Brain (organoid and tissue), 16 donors: ENCODE measurements at places on chromosomes 5 and 9. TPM values are rescaled to one million over a fixed set of nuclear protein-coding genes. Genes with fewer than 3 reads are reported as not detected.
A peak's percentile ranks its signal among the peaks of the same experiment; 100 is the strongest.

DNA sequence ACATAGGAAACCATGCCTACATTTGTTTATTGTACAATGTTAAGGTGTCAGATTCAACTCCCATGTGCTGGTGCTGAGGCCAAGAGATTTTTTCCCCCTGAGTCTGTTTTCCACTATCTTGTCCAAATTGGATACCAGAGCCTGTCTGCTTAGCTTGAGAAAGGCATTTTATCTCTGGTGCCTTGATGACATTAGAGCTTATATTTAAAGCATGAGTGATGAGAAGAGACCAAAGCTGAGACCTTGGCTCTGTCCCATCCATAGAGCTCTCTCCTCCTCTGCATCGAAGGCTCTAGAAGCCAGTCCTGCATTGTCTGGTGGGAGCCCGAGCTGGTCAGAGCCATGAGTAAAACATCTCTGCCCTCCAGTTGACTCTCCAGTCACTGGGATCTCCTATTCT lies 10.4 kb upstream of the PPP2CA start:
- no peak for DNase-seq

DNA sequence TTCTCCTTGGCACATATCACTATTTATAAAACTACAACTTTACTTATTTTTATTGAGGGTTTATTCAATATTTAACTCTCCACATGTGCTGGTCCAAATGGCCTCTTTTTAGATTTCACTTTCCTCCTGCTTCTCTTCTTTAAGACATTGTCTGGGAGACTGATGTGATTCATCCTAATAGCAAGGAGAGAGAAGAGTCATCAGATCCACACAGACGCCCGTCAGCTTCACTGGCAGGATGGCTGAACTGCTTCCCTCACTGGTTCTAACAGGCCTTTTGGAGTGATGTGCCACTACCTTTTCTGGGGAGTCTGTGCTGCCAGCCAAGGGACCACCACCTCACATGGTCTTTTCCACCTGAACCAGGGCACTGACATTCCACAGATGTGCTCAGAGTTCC lies 16.5 kb upstream of the ROR2 start:
- no peak for DNase-seq

DNA sequence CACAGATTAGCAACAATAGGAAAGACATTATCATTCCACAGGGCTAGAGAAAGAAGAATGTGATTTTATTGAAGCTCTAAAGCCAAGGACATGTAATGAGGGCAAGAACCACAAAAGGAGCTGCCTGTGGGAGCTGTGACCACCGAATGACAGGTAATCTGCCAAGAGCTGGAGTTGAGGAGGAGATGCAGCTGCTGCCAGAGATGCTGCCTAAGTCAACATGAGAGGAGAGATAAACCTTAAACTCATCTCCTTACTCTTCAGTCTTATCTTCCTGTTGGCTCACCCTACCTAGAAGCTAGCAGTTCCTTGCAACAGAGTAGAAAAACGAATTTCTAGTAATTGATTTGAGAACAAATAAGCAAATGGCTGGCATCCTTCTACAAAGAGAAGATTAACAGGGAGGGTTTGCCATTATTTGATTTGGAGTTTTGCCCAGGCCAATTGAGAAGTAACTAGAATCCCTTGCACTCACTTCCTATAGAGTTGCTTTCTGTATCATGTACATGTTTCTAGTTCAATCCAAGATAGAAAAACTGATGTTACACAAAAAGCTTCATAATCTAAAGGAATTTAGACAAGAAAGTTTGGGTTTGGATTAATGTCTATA lies 539.2 kb downstream of the TLE1 start:
- no peak for DNase-seq

GRCh38 chr9:128321879-128322403 lies 306 bp downstream of the TRUB2 start:
- DNase-seq = no peak

DNA sequence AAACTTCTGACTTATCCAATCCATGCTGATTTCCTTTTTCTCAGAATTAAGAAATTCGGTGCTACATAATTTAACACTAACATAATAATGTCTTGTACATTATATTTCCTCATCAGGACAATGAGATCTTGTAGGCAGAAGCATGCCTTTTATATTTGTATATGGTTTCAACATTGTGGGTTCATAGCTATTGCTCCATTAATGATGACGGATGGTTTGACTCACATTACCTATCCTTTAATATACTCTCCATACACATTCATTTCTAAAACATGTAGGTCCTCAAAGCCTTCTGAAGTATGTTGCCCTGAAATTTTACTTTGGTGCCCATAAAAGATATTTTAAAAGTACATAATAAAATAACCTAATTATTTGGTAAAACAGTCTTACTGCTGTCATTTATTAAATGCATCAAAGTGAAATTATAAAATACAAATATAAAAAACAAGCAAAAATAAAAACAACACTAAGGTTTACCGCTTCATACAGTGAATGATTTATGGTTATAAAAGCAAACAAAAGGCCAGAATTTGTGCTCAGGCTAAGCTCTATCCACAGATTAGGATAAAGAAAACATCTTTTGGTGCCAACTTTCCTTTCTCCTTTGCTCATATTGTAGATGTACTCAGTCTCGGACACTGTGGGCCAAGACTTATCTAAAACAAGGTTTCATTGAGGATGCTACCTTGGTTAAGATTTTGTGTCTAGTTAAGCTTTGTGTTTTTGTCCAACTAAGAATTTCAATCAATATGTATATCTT lies 61.2 kb upstream of the GCNT4 start:
- DNase-seq = no peak

DNA sequence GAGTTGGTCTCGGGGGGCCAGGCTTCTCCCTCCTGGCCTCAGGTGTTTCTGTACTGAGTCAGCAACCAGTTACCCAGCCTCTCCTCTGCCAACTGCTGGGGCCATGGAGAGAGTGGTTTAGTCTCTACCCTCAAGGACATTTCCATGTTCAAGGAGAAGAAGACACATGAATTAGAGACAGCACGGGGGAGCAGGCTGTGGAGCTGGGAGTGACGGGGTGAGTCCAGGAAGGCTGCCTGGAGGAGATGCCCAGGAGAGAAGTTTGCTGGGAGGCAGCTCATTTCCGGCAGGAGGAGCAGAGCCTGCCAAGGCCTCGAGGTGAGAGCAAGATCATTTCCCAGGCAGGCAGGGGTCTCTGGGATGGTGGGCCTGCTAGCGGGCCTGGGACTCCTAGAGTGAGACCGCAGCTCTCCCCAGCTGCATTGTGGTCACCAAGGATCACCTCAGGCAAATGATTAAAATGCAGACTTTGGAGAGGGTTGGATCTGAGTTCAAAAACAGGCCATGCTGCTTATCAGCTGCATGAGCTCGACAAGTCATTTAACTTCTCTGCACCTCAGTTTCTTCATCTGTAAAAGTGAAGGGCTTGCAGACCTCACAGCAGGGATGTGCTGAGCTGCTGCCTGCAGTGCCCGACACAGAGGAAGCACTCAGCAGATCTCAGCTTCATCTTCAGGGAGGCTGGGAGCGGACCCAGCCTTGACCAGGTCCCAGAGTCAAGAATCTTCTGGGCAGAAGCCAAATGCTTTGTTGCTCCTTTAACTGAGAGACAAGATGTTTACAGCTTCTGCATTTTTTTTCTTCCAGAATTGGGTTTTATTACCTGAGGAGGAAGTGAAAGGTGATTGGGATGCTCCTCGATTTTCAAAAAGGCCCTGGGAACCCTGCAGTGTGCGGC lies 35.2 kb downstream of the NEK6 start:
- DNase-seq = no peak

DNA sequence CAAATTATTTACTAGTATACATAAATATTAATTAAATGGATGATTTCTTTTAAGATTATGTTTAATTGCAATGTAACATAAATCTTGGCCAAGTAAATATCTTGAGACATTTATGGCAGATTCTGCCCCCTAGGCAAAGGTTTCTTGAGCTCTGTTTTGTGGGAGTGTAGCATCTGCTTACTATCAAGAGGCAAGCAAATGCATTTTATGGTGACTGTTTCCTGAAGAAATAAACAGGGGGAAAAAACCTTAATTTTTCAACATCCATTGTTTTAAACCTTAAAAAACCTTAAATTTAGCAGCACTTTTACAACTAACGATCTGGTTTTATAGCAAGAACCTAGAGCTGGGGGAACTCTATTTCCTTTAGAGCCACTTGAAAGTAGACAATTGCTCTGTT lies 25.7 kb upstream of the FREM1 start:
- no peak for DNase-seq

DNA sequence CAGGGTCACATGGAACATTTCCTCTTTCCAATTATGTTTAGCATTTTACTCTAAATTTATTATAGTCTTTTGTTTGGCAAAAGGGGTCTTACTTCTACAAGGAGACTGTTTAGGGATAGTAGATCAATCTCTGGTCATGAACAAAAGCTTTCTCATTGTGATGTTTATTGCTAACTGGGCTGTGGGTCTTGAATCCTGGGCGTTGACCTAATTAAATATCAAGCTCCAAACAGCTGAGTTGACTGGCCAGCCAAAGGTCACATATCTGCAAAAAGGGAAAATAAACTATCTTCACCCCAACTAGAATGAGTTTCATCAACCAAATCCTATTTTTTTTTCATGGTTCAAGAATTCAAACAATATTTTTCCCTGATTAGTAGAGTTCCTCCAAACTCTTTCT lies 245.4 kb upstream of the TUT7 start:
- no peak for DNase-seq

GRCh38 chr9:116750510-116750909 lies 63.4 kb downstream of the TRIM32 start:
- DNase-seq = no peak

DNA sequence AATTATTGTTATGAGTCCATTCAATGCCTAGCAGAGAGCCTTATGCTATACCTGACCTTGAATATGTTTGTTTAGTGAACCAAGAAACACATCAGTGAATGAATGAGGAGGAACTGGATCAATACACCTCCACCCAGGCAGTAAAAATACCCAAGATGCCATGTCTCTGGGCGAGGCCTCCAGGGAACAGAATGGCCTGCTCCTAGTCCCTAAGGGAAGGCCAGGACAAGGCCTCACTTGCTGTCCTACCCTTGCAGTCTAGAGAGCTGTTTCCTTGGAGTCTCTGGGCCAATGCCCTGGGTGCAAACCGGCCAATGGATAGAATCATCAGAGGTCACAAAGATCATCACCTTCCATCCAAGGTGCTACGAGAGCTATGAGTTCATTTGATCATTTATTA lies 26.1 kb downstream of the TNIP1 start:
- DNase-seq = no peak

DNA sequence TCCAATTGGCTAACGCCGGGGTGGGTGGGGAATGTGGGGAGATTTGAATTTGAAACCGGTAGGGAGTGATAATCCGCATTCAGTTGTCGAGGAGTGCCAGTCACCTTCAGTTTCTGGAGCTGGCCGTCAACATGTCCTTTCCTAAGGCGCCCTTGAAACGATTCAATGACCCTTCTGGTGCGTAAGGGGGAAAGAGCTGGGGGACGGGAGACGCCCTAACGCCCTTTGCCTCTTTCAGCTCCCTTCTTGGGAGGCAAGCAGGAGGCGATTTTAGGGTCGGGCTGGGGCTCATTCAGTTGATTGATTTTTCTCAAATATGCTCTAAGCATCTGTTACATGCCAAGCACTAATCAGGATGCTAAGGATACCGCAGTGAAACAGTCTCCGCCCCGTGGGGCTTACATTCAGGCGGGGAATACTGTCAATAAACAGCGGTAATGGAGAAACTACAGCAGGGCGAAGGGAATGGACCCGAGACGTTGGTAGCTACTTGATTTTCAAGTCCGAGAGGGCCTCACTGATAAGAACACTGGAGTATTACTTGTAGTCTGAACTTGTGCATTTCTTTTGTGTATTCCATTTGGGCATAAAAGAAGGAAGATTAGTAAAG lies at the start of gene HMMR:
TSS of gene HMMR (plus strand) at position 71 of the 610 bp plus-strand sequence. CDS start at position 132, 61 bp downstream.
- DNase-seq = peak; percentile 51

- DNase-seq = no peak
Observed at GRCh38 chr5:151628112-151628823, 37.1 kb upstream of the FAT2 start.

DNA sequence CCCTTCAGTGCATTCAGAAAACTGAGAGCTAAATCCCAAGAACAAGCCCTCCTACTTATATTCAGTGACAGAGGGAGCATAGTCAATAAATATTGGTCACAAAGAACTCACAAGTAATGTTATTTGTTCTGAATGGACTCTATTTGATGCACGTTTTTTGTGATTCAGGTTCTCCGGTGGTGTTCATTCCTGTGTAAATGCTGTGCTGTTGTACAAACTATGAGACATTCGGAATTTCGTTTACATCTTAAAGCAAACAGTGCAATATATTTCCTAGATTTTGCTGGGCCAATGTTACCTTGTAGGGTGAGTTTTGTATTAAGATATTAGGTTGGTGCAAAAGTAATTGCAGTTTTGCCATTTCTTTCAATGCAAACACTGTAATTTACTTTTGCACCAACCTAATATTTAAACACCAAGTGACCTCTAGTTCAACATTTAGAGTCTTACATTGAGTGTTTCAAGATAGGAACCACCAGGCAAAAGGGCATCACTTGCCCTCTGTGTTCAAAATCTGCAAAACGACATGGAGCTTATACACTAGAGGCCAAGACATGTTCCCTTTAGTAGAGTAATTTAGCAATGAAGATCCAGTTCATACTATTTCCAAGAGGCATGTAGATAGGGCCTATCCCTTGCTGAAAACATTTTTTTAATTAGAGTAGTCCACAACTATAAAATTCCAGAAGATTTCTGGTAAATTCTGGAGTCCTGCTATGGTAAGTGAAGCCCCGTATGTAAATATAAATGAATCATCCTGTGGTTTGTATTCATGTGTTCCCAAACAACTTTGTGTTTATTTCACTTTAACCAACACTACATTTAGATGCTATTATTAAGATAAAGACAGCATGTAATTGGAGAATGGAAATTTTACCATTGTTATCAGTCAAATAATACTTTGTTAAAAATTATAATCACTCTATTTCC lies 444.0 kb upstream of the PTGER4 start:
- DNase-seq = no peak

Gene PCDHGB2
- 4.7 TPM for polyA plus RNA-seq

Gene SPATA31E1
- not detected for polyA plus RNA-seq

Gene TMEM245
- polyA plus RNA-seq = 27.7 TPM

Gene UBTD2
- polyA plus RNA-seq = 11.3 TPM

Gene ARL14EPL
- not detected for polyA plus RNA-seq
